Activated T-helper 1 cell treated with anti-CD3 and anti-CD28 coated beads, Interleukin-2, amount 50 U/mL, for 16 hours (primary cell): ENCODE measurements at places on chromosomes 5 and 9.

GRCh38 chr5:159825551-159826051 is 90.7 kb upstream of the ADRA1B start:
- no peak for DNase-seq

DNA sequence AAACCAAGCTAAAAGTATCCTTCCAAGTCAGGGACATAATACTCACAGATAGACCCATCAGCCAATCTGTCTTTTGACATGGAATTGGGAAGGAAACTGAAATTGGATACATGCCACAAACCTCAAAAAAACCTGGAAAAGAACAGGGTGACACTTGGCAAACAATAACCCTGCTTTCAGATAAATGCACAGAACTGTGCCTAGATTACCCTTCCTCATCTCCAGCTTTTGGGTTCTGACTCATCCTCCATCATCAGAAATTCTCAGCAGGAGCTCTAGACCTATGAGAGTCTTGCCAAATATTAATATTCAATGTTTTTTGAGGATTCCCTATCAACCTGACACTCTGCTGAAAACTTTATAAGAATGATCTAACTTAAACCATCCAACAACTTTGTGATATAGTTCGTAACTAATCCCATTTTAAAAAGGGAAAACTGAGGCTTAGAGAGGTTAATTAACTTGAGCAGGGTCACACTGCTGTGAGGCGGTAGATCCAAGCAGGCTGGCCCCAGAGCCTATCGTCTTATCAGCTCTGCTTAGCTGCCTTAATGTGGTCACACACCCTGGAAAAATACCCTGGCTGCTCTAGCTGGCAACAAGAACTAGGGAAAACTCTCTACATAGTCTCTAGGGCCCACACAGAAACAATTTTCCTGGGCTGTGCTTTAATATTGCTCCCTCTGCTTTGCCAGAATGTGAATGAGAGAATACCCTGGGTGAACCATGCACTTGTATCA is 157.0 kb upstream of the TRPC7 start:
- no peak for DNase-seq

GRCh38 chr5:15518786-15519185 is 18.8 kb downstream of the FBXL7 start:
- no peak for DNase-seq

DNA sequence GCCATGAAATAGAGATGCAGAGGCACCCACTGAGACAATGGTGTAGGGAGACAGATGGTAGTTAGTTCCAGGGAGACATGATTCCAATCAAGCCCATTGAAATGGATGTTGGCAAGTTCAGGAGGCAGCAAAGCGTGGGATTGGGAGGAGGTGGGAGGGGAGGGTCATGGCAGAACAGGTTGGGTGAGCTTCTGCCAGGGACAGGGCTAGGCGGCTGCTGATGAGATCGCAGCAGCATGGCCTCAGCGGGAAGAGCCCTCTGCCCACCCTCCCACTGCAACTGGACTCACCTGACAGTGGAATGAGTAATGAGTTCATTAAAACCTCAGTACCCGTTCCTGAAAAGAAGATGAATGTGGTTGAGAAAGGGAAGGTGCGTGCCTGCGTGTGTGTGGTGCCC is 418.2 kb downstream of the CDK5RAP2 start:
- DNase-seq = no peak

DNA sequence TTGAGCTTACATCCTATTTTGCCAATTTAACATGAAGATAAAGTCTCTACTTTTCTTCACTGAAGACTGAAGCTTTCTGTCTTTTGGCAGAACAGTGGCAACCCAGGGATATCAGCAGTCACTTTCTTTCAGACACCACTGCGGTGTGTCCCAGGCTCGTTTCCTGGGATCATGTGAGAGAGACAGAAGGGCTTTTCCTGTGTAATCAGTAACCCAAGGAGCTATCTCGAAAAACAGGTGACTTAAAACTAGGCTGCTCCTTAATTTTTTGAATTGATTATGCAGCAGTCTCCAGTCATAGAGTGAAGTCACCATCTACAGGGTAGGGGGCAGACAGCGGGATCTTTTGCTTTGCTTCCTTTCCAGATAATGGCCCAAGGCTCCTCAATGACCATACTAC is 68.5 kb downstream of the ZNF462 start:
- DNase-seq = no peak
